Stimulated activated CD4-positive, alpha-beta T cell treated with anti-CD3 and anti-CD28 coated beads, Interleukin-12 subunit alpha, Interleukin-12 subunit beta, amount 100 ng/mL, for 4 hours (primary cell): ENCODE measurements at places on chromosomes 1 and 21.

DNA sequence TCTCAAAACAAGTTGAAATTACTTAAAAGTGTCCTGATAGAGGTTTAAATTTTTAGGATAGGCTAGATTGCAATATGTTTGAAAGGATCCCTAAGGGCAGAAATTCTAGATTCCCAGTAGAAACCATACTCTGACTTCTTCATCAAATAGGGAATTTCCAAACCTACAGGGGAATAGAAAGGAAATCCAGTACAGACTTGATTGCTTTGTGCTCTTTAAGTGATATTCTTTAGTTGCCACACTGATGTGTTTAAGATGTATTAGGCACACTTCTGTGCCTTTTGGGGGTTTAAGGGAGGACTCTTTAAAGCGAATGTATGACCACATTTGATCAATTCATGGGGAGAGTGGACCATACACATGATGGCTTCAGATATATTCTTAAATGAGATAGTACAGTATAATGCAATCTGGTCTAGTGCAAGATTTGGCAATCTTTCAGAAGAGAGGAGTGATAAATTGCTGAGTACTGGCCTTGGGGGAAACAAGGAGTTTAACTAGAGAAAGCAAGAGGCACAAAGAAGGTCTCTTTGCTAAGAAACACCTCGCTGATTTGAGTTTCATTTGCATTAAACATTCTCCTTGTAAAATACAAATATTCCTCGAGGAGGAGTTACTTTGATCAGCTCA is 268.8 kb upstream of the NR5A2 start:
- DNase-seq = no peak

GRCh38 chr1:114737314-114737849 is 20.4 kb downstream of the CSDE1 start:
- no peak for DNase-seq

DNA sequence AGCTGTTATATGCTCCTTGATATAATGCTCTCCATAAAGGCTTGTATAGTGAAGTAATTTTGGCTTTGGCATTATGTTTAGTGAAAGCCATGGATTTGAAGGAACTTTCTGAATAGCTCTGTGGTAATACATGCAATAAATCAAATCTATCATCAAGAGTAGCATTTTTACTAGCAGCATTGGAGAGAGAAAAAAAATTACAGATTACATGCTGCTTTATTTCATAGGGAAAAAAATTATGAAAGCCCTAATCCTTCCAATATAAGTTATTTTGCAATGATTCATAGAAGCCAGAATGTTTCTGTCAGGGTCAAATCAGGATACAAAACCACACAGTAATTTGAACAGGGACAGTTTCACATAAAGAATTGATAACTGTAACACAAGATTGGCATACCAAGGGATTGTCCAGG is 250.0 kb downstream of the SPATA17 start:
- DNase-seq = no peak

DNA sequence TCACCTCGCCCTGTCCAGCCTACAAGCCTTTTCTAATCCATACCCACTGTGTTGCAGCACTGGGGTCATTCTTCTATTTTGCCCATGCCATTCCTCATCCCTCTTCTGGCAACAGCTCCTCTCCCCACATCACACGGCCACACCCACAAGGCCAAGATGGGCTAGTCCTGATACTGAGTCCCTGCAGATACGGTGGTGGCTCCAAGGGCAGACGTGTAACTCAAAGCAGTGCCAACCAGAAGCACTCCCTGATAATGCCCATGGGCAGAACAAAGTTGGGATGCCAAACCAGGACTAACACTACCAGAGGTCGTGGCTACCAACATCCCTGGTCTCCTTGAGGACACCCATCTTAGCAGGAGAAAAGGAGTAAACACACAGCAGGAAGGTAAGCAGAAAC is 64.8 kb downstream of the APP start:
- no peak for DNase-seq

- no peak for DNase-seq
Measured at GRCh38 chr1:65045022-65045817, 78.9 kb upstream of the JAK1 start.

DNA sequence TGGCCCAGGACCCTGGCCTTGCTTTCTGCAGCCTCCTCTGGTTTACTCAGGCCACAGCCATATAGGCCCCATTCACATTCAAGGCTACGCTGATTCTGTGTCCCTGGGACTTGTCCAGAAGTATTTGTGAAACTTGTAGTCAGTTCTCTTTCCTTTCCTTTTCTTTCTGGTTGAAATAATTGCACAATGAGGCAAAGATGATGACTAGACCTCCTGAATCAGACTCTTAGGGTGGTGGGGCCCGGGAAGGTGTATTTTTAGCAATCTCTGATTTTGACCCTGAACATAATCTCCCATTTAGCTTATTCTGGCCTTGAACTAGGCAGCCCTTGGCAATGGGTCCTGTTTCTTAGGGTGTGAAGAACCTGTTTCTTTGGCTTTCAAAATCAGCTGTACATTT is 39.9 kb downstream of the STUM start:
- no peak for DNase-seq
